ENCODE measurements at places on chromosomes 13 and 19.
A peak's percentile ranks its signal among the peaks of the same experiment; 100 is the strongest.

GRCh38 chr13:89812856-89813255 is 1534.6 kb upstream of the MIR17HG start:
- no peak for DNase-seq

- DNase-seq = no peak
Observed at GRCh38 chr19:29484876-29485275, 40.9 kb upstream of the VSTM2B start.

- no peak for DNase-seq
Observed at GRCh38 chr19:47729468-47729798, 15.9 kb upstream of the NOP53 start.

DNA sequence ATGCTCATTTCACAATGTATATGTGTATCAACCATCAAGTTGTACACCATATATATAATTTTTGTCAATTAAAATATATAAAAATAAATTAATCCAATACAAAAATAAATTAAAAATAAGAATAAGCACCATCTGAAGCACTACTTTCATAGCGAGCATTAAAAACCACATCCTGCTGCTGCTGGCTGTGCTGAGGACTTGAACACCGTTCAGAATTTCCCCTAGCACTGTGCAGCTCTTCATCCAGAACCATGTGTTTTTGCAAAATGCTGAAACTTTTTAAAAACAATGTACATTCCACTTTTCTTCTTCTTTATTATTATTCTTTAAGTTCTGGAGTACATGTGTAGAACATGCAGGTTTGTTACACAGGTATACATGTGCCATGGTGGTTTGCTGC is 40.0 kb upstream of the FOXO1 start:
- DNase-seq = no peak

DNA sequence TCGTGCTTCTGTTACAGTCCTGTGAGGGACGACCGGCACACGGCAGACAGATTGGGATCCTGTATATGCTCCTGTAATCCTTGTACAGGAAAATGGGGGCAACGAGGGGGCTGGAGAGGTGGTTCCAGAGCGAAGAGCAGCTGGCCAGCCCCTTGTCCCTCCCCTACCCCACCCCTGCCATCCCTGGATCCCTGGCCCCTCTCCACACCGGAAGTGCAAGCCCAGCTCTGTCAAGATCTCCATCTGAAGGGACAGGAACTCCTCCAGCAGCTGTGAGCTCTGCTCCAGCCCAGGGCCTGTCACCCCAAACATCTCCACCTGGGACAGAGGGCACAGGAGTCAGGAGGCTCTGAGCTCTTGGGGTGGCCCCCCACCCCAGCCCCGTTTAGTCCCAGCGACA is 5.5 kb upstream of the CCER2 start:
- no peak for DNase-seq

DNA sequence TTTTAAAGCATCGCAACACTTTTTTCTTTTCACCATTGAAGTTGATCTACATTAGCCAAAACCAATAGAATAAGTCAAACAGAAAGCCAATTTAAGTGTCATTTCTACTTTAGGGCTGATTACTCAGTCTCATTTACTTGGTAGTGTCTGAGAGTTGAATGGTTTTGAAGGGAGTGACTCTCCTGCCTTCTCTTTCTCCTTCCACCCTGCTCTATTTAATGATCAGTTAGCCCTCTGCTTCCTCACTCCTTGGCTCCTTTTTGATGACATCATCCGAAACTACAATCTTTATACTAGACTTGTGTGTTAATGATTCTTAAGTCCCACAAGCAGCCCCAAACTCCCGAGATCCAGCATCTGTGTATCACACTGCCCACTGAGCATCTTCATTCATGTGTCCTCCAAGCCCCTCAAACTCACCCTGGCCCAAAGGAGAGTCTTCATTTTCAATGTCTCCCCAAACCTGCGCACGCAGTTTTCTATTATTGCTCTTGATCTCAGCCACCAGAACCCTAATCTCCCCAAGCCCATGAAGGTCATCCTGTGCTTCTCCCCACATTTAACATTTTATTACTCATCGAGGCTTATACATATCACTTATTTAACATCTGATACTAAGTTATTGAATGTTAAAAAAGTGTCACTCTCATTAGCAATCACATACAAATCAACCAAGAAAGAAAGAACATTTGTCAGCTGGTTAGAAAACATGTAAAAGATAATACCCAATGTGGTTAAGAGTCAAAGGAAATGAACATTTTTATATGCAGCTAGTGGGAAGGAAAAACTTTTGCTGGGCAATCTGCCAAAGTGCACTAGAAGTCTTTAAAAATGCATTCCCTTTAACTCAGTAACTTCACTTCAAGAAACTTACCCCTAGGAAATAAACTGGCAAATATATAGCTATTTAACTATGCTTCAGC is 32.2 kb upstream of the ARGLU1 start:
- no peak for DNase-seq

DNA sequence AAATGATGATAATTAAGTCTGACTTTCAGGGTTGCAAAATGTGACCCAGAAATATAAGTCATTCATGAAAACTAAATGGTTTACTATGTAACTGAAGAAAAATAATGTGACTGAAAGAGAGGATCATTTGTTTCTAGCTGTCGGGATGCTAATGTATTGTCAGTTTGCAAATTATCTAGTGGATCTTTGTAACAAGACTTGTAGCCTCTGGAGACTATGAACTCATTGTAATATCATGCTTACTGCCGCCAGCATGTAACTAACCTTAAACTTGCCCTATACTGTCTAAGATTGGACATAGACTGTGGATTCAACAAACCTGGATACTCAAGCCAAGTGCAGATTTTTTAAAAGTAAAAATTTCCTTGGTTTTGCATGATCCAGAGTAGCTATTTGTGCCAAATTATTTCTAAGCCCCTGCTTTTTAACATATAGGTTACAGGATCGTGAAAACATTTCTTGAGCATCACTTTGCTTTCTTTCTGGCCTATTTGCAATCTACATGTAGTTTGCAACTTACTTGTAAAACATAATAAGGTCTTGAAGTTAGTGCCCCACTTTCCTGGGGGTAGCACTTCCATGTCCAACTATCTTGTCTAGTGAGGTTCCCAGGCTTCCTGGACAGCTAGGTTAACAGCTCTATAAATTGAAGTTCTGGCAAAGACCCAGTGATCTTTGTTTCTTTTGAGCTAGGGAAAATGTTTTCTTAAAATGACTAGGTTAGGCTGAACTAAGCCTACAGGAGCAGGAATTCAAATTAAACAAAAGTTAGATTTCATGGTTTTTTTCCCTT is 3.3 kb upstream of the POSTN start:
- DNase-seq = no peak

GRCh38 chr13:101433895-101434294 is 17.6 kb upstream of the NALCN start:
- DNase-seq = no peak

DNA sequence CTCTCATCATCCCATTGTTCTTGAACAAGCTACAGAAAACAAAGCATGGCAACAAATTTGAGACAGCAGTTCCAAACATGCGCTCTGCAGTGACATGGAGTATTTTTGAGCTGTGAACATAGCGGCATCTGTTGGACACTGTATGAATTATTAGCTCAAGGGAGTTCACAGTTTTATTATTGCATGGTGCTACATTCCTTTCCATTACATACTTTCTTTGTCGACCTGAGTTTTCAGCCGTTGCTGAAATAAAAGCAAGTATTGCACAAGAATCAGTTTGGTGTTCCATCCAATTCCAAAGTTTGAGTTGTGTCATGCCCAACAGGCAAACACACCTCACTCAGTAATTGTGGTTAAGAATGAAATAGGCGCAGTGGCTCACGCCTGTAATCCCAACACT is 30.1 kb upstream of the METTL21C start:
- peak; percentile 58 for DNase-seq

DNA sequence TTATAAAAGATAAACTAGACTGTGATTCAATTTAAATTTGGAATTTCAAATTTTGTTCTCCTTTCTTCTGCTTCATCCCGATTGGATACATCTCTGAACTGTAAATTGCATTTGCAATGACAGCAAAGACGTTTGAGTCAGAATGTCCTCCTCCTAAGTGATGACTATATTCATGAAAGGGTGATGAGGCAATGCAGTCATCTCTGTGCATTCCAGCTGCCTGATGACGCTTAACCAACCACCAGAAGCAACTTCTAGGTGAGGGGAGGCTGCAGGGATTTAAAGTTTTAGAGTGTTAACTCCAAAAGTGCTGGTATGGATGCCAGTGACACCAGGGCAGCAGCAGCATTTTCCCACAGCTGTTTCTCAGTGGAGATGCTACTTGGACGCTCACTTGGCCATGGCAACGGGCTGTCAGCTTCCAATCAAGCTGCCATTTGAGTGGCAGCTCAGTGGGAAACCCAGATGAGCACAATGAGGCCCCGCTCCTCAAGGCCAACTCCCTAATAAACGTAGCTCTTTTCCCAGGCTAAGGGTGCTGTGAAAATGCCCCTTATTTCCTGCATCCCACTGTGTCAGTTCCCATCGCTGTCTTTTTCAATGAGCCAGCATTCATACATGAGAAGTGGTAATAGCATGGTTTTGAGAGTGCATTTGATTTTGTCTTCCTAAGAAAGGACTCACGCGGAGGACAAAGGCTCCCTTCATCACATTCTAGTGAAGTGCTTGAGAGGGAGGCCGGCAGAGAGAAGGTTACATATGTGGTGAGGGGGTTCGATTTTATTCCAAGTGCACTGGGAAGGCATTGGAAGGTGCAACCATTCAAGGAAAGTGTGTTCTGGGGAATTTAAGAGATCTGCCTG is 45.2 kb upstream of the AMER2 start:
- no peak for DNase-seq

DNA sequence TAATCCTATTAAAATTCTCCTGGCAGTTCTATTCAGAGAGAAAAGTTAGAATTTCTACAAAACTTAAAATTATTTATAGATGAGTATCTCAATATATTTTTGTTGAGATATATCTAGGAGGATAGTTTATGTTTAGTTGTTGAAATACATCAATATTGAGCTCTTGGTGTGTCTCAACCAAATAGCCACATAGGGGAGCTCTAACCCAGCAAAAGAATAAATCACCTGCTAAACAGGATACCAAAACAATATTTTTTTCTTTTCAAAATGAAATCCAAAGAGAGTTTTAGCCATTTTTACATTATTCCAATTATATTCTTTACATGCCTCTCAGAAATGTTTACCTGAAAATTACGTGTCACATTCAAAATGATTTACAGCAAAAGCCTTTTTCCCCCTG is 954.7 kb downstream of the SLITRK6 start:
- peak; percentile 22 for DNase-seq

GRCh38 chr13:110341445-110342244 is 34.6 kb downstream of the COL4A2 start:
- no peak for DNase-seq
